ENCODE measurements at places on chromosomes 4 and X. TPM values are rescaled to one million over a fixed set of nuclear protein-coding genes. Genes with fewer than 3 reads are reported as not detected.

DNA sequence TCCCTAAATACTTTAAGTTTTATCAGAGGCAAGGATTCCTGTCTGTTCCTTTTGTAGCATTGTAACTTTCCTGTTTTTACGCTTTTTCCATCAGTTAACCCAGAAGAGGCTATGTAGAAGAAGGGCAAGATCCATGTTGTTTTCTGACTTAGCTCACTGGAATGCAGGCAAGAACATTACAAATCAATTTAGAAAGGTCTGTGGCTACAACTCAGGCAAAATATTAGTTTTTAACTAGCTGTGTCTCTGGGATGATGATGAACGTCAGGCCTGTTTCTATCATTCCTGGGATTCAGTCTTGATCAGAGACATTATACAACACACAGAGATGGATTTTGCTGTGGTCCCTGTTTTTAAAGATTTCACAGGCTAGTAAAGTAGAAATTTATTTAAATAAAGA, 813.0 kb upstream of the POU3F4 start:
- no peaks in the 10 kb centered on the region for H3K4me1 ChIP-seq
- H3K27me3 ChIP-seq: no peaks in the 10 kb centered on the region
- no peak overlapping the region for H3K27ac ChIP-seq
- no peak overlapping the region for H3K4me3 ChIP-seq
- no peak for DNase-seq

DNA sequence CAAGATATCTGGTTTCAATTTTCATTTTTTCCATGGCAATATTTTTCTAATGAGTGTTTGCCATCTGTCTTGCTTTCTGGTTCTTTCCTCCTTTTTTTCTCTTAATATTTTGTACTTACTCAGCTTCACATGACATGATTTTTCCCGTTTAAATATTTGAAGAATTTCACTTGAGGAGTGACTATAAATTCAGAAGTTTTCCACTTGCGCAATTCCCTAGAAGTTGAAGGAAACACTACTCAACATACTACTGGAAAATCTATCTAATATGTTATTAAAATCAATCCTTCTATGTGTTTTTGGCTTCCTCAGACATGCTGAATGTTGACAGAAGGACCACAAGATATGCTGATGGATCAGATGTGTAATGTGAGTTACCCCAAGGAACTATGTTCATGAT, 36.8 kb upstream of the BANK1 start:
- no peaks in the 10 kb centered on the region for H3K27me3 ChIP-seq
- DNase-seq: no peak
- no peak overlapping the region for H3K4me3 ChIP-seq
- H3K4me1 ChIP-seq: no peaks in the 10 kb centered on the region

DNA sequence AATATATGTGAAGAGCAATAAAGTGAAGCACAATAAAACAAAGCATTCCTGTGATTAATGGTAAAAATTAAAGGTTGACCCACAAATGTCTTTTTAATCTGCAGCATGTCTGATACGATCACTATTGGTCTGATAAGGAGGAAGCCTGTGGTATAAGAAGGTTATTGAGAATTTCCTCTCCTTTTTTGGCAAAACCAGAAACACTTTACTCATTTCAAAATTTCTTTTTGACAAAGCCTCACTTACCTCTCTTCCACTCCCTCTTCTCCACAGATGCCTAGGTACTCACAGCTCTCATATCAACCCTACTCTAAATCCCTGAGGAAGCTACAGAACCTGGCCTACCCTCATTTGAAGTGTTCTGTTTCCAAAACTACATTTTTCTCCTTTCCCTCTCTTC, 56.1 kb downstream of the TSPAN5 start:
- no peaks in the 10 kb centered on the region for H3K27me3 ChIP-seq
- H3K36me3 ChIP-seq: peaks cover 47% of the 10 kb centered on the region
- DNase-seq: no peak
- peaks cover 29% of the 10 kb centered on the region for H3K4me1 ChIP-seq

DNA sequence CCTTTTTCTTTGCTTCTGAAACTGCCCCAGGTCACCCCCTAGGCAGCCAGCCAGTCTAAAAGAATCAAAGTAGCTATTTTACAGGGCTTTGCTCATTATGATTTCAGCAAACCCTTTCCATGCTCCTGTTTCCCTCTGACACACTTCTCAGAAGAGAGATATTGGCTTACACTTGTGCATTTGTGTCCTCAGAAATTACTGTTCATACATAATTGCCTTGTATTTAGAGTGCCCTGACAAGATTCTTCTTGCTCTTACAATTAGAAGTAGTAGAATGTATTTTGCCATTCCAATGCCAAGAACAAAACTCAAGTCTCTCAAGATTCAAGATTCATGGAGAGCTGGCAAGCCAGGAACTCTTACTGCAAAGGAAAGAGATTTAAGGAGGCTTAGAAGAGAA, 531.0 kb upstream of the ZFP42 start:
- H3K27me3 ChIP-seq: no peaks in the 10 kb centered on the region
- no peak for DNase-seq
- H3K4me3 ChIP-seq: no peak overlapping the region

GRCh38 chrX:14398725-14399124, 130.6 kb upstream of the GLRA2 start:
- no peak for DNase-seq
- no peaks in the 10 kb centered on the region for H3K4me1 ChIP-seq
- no peak overlapping the region for H3K4me3 ChIP-seq
- H3K36me3 ChIP-seq: no peaks in the 10 kb centered on the region
- H3K27me3 ChIP-seq: no peaks in the 10 kb centered on the region

Gene ZXDA
- 7.5 TPM for total RNA-seq

DNA sequence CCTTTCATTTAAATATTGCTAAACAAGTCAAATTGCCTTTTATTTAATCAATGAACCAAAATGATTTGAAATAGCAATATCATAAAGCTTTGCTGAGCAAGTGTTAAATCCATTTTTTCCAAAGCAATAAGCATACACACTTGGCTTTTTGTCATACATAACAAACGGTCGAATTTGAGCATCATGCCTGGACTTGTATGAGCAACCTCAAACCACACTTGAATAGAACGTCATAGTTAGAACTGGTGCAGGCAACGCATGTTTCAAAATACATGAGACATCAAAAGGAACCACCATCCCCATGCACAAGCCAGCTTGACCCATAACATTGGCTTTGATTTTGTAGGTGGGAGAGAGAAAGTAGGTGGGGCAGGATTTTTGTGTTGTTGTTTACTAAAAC, 812.3 kb upstream of the FRG1 start:
- H3K36me3 ChIP-seq: no peaks in the 10 kb centered on the region
- DNase-seq: no peak
- H3K4me1 ChIP-seq: no peaks in the 10 kb centered on the region
- H3K27me3 ChIP-seq: no peaks in the 10 kb centered on the region

Gene GPR34
- total RNA-seq: 2.7 TPM

Gene FRMD7
- not detected for total RNA-seq

GRCh38 chr4:47469951-47470350, 6.4 kb upstream of the COMMD8 start:
- no peak for DNase-seq
- H3K36me3 ChIP-seq: no peaks in the 10 kb centered on the region
- H3K4me3 ChIP-seq: no peak overlapping the region
- H3K27ac ChIP-seq: no peak overlapping the region
- H3K27me3 ChIP-seq: peaks cover 11% of the 10 kb centered on the region

DNA sequence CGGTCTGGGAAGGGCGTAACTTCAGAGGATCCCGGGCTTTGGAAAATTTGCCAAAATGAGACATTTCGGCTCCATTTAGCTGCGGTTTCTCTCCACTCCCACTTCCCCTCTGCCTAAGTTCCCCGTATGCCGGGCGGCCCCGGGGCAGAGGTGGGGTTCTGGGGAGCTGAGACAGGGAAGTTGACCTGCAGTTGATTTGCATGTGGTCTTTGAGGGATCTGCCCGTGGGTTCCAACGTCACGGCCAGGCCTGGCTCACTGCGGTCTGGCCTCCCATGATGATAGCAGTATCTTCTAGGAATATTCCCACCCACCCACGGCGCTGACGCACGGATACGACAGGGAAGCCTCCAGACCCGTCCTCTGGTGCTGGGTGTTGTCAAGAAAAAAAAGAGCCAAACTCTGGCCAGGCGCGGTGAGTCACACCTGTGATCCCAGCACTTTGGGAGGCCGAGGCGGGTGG, 27.3 kb upstream of the CRLF2 start:
- H3K27me3 ChIP-seq: no peaks in the 10 kb centered on the region
- H3K27ac ChIP-seq: no peak overlapping the region
- no peak overlapping the region for H3K4me3 ChIP-seq
- H3K36me3 ChIP-seq: no peaks in the 10 kb centered on the region
- no peak for DNase-seq

DNA sequence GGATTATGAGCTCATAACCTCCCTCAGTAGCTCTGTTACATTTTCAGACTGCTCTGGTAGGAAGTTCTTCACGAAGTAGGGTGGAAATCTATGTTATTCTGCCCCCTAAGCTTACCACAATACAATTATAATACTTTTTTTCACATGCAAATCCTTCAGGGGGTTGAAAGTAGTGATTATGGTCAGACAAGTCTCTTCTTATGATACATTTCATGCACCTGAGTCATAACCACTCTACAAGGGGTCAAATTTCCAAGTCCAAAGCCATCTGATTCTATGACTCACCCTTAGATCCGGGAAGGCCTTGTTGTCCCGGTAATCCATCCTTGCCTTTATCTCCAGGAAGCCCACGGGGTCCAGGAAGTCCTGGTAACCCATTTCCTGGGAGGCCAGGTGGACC, 95.2 kb downstream of the ATG4A start:
- no peak overlapping the region for H3K27ac ChIP-seq
- peaks cover 3% of the 10 kb centered on the region for H3K27me3 ChIP-seq
- H3K36me3 ChIP-seq: no peaks in the 10 kb centered on the region
- no peak overlapping the region for H3K4me3 ChIP-seq
- DNase-seq: no peak

Gene NSUN7
- total RNA-seq: 0.34 TPM

Gene MAMLD1
- total RNA-seq: 2.5 TPM

- H3K27me3 ChIP-seq: no peaks in the 10 kb centered on the region
- H3K27ac ChIP-seq: no peak overlapping the region
Measured at GRCh38 chrX:40683245-40683644, 35.9 kb upstream of the CXorf38 start.

Gene PNCK
- 1.1 TPM for total RNA-seq

- no peaks in the 10 kb centered on the region for H3K4me1 ChIP-seq
- no peak overlapping the region for H3K4me3 ChIP-seq
Measured at GRCh38 chrX:128165884-128166408, 113.7 kb upstream of the ACTRT1 start.

- no peak overlapping the region for H3K27ac ChIP-seq
- H3K4me3 ChIP-seq: no peak overlapping the region
- no peaks in the 10 kb centered on the region for H3K4me1 ChIP-seq
- no peaks in the 10 kb centered on the region for H3K36me3 ChIP-seq
Measured at GRCh38 chrX:109886122-109886761, 116.7 kb upstream of the TMEM164 start.

DNA sequence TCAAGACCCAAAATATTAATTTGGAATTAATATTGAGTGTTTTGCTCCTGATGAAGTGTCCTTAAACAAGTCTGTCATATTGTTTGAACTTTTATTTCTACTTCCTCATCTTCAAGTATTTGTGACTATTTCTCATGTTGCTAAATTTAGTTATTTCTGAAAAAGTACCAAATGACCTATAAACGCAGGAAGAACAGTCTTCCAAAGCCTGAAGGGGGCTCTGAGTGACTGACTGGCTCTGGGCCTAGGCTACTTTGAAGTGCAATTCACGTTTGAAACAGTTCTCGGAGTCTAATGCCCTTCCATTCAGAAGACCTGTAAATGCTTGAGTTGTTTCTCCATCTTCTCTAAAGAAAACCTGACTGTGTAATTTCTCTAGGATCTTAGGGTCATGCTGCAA, 26.5 kb downstream of the GALNT7 start:
- H3K27me3 ChIP-seq: no peaks in the 10 kb centered on the region
- no peak overlapping the region for H3K4me3 ChIP-seq
- peaks cover 7% of the 10 kb centered on the region for H3K4me1 ChIP-seq

Gene TMEM271
- total RNA-seq: not detected

DNA sequence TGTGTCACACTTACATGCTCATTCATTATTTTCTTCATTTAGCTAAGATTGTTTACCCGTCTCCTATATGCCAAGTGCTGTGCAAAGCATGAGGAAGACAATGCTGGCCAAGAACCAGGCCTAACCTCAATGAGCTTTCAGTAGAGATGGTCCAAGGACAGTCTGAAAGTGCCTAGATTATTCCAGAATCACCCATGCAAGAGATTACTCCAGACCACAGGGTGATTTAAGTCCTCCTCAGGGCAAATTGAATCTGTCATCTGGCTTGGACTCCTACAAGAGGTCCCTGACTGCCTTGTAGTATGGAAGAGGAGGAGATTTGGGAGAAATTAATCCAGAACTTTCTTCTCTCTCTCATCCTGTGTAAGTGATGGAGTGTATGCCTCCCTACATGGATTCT, 99.4 kb upstream of the NDP start:
- H3K4me3 ChIP-seq: no peak overlapping the region
- no peak overlapping the region for H3K27ac ChIP-seq
- H3K27me3 ChIP-seq: no peaks in the 10 kb centered on the region
- no peaks in the 10 kb centered on the region for H3K36me3 ChIP-seq
- H3K4me1 ChIP-seq: no peaks in the 10 kb centered on the region

Gene CRMP1
- not detected for total RNA-seq

Gene RTL3
- not detected for total RNA-seq

DNA sequence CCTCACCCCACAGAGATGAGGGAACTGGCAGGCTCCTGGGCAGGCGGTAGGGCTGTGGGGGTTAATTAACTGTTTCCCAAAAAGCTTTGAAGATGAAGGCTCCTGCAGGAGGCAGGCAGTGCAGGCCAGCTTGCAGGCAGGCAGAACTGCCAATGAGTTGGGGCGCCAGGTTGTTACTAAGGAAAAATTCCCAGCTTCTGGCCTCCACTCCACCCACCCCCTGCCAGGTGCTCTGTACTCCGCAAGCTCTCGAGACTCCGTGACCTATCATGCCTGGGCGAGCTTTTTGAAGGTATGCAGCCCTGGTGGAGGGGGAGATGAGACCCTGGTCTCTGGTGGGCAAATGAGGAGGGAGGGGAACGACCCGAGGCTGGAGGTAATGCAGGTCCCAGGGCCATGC, 41.8 kb downstream of the PJA1 start:
- H3K4me3 ChIP-seq: no peak overlapping the region
- no peak for DNase-seq
- H3K4me1 ChIP-seq: peaks cover 1% of the 10 kb centered on the region
- H3K27me3 ChIP-seq: peaks cover 6% of the 10 kb centered on the region
- H3K27ac ChIP-seq: no peak overlapping the region

- no peaks in the 10 kb centered on the region for H3K4me1 ChIP-seq
- no peak overlapping the region for H3K27ac ChIP-seq
- H3K27me3 ChIP-seq: no peaks in the 10 kb centered on the region
- no peaks in the 10 kb centered on the region for H3K36me3 ChIP-seq
- DNase-seq: no peak
Measured at GRCh38 chr4:170391066-170391740, 301.4 kb upstream of the AADAT start.

Gene SSX2
- not detected for total RNA-seq

Gene HGFAC
- total RNA-seq: not detected

GRCh38 chrX:39619182-39620009, 478.4 kb downstream of the BCOR start:
- DNase-seq: no peak
- peaks cover 2% of the 10 kb centered on the region for H3K27me3 ChIP-seq
- no peaks in the 10 kb centered on the region for H3K36me3 ChIP-seq

Measured in activated naive CD8-positive, alpha-beta T cell treated with anti-CD3 and anti-CD28 coated beads, Interleukin-2, amount 10 ng/mL, durations not matched to agents 7 days and 5 days (primary cell).